ENCODE measurements at places on chromosomes 3 and 15.

GRCh38 chr15:74723754-74724334, 1.5 kb downstream of the CYP1A1 start:
- peak; percentile 65 for DNase-seq

DNA sequence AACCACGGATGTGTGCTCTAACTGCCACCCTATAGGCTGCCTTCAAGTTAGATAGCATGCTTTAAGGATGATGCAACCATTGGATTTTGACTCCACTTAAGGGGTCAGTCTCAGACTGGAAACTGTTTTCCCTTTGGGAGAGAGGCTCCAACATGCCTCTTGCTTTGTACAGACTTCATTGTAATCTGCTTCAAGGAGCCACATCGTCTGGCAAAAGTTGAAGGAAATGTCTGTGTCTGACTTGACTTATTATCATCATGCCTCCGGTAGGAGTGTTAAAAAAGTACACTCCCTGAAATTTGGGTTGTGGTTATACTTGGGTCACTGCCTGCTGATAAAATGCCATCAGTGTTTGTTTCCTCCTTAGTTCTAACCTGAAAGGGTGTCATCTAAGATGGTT, 245.4 kb upstream of the CDIN1 start:
- no peak for DNase-seq

DNA sequence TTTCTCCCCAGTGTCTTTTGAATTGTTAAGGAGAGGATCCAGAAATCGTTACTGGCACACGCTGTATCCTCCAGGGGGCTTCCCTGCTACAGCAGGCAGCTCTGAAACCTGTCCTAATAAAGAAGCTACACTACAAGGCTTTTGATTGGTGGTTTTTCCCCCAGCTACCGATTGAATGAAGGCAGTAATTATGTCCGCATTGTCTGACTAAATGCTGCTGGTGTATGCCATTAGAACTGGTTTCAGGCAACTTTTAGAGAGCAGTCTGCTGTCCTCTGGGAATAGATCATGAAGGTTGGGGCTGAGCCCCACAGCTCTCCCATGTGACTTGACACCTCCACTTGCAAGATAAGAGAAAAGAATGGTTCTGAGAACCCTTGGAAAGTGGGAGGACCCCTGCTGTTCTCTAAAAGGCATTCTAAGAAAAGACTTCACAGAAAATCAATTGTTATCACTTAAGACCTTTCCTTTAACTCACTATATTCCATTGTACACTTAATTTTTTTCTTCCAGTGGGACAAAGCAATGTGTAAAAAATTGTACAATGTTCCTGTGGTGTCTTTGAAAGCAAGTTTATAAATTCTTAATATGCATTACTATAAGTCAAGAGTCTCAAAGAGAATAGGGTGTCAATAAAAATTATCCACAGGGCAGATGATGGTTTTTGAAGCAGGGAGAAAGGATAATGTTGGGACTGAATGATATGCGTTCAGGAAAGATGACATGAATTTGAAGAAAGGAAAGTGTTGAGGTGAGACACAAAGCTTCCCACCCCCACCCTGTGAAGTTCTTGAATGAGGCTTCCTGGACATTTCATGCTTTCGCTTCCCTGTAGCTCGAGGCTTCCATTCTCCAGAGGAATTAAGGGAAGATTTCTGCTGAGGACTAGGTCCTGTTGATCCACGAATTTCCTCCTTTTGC, 53.0 kb upstream of the DAZL start:
- peak; percentile 99 for DNase-seq

GRCh38 chr15:26134812-26135211, 271.7 kb upstream of the ATP10A start:
- no peak for DNase-seq

GRCh38 chr3:39848365-39848764, 39.0 kb downstream of the MYRIP start:
- DNase-seq, result no peak

DNA sequence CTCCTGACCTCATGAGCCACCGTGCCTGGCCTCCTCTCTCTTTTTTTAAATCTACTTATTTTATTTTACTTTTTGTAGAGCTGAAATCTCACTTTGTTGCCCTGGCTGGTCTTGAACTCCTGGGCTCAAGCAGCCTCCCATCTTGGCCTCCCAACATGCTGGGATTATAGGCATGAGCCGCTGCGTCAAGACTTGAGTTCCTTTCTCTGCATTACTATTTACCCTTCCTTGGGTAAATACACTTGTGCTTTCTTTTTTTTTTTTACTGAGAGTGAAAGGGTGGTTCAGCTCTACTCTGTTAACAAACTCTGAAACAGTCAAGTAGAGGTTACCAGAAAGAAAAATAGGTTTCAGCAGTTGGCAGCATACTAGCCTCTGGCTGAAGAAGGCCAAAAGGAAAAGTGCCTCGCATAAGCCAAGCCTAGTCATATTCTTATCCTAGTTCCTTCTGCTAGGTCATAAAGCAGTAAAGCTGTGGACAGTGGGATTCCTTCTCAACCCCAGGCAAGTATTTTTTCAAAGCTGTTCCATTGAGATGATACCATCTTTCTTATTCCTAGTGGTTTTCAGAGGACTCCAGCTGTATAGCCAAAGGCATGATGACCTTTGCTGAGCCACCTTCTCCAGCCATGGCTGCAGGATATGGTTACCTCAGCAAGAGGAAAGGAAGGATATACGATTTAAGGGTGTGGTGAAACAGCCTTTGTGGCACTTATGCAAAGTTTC, 135.1 kb downstream of the RBPMS2 start:
- DNase-seq, result no peak
